Urothelium cell line (cell line): ENCODE measurements at places on chromosomes 12 and 14.

- peak; percentile 29 for DNase-seq
Measured at GRCh38 chr12:44015333-44015941, 179.6 kb downstream of the TMEM117 start.

- no peak for DNase-seq
Measured at GRCh38 chr12:98977186-98977585, 332.1 kb downstream of the APAF1 start.

- no peak for DNase-seq
Measured at GRCh38 chr14:99603471-99604277, at the start of gene CCDC85C. TSS of gene CCDC85C (minus strand) at chr14:99604207. CDS start at chr14:99603959, 248 bp downstream.

- no peak for DNase-seq
Measured at GRCh38 chr12:53684654-53685220, 8.9 kb upstream of the ATP5MC2 start.

- DNase-seq: peak; percentile 38
Measured at GRCh38 chr12:27780612-27781408, 774 bp upstream of the MANSC4 start.

DNA sequence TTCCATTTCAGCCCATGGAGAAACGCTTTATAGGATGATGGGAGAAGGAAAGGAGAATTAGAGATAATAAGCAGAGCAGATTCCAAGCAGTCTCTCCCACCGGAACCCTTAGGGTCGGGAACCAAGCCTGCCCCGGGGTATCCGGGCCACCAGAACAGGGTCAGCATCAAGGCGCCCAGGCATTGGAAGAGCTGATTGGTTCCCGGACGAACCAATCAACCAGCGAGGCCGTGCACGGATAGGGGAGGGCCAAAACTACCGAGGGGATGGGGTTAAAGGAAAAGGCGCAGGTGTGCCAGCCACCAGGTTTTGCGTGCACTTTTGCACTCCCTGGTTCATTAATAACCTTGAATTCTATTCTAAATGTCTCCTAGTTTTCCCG is 1.7 kb downstream of the PPM1H start:
- peak; percentile 10 for DNase-seq

- no peak for DNase-seq
Measured at GRCh38 chr14:89681086-89682018, 264.3 kb upstream of the FOXN3 start.

DNA sequence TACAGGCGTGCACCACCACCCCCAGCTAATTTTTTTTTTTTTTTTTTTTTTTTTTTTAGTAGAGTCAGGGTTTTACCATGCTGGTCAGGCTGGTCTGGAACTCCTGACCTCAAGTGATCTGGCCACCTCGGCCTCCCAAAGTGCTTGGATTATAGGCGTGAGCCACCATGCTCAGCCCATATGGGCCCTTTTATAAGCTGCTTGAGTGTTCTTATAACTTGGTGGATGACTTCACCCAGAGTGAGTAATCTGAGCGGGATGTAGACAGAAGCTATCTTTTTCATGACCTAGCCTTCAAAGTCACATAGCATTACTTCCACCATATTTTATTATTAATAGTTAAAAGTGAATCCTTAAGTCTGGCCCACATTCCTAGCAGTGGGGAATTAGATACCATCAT is 16.4 kb downstream of the BBOF1 start:
- no peak for DNase-seq

GRCh38 chr14:32074887-32075572 is 2.1 kb upstream of the ARHGAP5 start:
- DNase-seq: no peak

- no peak for DNase-seq
Measured at GRCh38 chr12:28413460-28414109, 223.3 kb downstream of the CCDC91 start.

DNA sequence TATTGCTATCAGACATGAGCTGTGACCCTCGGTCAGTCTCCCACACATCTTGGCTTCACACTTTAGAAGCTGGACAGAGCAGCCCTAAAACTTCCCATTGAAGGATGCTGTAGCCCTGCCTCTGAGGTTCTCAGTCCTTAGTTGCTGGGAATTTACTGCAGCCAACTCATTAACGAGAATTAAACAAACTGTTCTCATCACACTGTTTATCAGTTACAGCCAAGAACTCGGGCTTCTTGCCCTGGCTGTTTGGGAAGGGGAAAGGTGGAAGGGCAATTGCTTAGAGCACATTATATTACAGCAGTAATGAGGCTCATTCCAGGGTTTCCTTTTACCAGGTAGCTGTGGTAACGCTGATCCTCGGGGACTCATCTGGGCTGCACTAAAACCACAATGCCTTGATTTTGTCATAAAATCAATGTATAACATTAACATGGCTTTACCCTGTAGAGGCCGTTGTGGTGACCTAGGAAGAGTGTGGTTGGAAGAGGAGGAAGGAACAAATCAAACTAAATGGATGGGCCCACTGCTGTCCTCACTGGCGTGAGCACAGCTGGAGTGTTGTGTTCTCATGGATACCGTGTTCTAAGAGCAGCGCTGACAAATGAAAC is 87.1 kb downstream of the GPR135 start:
- no peak for DNase-seq

DNA sequence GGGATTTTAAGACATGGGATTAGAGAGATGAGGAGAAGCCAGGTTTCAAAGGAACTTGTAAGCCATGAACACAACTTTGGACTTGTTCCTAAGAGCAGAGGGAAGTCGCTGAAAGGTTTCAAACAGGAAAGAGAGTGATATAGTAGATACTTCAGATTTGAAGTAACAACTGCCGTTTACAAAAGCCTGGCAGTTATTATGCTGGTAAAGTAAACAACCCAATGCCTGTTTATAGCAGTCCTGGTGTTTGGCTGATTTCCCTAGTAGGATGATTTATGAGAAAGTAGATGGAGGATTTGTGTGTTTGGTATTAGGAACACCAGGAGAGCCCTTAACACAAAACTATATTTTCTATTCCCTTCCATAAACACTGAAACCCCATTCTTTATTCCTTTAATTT is 285.7 kb downstream of the RMST start:
- no peak for DNase-seq

GRCh38 chr14:64971491-64971942 is 619 bp downstream of the RAB15 start:
- no peak for DNase-seq

GRCh38 chr12:118694128-118694775 is 287.1 kb upstream of the SRRM4 start:
- DNase-seq: no peak

DNA sequence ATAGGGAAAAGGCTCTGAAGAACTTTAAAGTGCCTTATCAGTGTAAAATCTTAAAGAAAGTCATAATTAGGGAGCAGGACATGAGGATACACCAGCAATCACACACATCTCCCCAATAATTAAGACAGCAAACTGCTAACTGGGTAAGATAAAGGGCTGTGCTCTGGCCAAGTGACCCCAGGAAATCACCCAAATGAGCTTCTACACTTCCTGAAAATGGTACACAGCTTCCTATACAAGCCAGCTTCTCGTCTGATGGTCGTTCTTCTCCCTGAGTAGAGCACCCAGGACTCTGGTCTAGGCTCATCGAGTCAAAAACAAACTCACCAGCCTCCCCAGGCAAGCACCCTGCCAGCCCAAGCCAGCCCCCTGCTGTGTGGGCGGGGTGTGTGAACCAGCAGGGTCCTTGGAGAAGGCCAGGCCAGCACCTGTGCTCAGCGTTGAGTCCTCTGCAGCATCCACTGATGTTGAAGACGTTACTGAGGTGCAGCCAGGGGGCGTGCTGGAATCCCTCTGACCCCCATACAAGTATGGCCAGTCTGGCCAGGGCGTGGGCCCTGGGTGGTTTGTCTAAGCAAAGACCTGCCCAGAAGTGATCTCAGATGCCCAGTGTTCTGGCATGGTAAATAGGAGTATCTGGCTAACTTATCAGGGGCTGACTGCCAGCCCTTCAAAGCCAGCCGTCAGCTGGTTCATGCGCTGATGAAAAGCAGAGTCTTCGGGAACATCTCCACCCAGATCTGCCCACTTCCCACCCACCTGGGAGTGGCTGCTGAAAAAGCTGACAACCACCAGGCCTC is 41.4 kb downstream of the ACTN1 start:
- DNase-seq: no peak

GRCh38 chr12:89309440-89309802 is 42.9 kb downstream of the DUSP6 start:
- peak; percentile 3 for DNase-seq

- DNase-seq: peak; percentile 95
Measured at GRCh38 chr14:20986811-20987210, 3.0 kb upstream of the METTL17 start.

DNA sequence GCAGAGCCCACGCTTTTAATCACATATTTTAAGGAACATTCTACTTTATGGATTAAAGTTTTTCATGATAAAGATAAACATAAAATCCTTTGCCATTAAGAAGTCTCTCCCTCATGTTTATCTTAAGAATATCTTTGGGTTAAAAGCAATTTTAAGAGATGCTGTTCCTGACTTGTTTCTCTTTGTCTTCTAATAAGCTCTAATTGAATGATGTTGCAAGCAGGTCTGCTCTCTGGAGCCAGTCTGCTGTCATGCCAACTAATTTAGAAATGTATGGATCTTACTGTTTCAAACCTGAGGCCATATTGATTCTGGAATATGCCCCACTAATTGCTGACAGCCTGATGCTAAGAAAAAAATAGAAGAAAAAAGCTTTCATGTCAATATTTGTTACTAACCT is 173.6 kb downstream of the TTC8 start:
- no peak for DNase-seq

DNA sequence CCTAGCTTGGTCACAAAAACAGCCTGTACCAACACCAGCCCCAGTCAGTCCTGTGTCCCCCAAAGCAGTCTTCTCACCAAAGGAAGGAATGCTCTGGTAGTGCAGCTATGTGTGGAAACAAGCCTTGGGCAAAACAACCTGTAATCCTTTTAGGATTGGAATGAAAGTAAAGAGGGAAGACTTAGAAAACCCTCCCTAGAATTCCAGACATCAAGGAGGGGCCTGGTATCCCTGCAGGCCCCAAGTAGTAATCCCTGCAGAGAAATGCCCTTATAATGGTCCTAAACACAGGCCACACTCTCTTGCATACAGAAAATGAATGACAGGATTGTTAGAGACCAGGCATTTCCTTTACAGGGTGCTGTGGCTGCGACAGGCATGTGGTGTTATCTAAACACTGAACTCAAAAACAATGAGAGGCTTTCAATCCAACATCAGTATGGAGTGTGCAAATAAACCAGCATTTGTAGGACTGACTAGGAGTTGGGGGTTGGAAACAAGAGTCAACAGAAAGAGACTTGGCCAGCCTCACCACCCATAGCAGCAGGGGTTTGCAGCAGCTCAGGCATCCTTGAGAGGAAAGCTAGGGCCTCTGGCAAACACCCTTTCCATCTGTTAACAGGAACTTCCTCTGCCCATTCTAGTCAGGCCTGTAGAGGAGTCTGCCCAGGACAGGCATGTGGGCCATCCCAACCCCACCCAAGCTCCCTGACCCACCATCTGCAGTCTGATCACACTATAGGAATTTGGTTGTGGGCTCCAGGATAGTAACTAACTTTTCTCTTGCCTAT is 59.1 kb downstream of the DCAF5 start:
- DNase-seq: peak; percentile 55

GRCh38 chr12:52090291-52090690 is 10.8 kb downstream of the SMIM41 start:
- no peak for DNase-seq

DNA sequence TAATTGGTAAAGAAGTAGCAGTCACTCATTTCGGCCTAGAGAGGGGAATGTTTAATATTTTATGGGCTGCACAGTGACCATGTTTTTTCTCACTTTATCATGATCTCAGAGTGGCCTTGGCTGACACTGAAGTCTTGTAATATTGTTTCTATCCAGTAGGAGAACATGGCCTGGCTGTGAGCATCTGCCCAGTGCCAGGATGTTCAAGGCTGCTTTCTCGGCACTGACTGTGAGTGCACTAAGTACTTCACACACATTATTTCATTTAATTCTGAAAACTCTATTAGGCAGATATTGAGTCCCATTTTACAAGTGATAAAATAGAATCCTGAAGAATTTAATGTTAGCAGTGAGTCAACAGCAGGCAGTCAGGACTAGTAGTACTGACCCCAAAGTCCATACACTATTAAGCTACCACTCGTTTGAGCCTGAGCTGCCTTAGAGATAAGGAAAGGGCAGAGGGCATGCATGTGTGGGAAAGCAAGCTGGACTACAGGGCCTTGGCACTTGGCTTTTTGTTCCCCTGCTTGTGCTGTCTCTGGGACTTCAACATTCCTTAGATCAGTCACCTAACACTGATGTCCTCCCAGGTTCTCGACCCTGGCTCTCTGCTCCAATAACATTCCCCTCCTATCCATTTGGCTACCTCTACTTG is 42.2 kb upstream of the APPL2 start:
- no peak for DNase-seq

DNA sequence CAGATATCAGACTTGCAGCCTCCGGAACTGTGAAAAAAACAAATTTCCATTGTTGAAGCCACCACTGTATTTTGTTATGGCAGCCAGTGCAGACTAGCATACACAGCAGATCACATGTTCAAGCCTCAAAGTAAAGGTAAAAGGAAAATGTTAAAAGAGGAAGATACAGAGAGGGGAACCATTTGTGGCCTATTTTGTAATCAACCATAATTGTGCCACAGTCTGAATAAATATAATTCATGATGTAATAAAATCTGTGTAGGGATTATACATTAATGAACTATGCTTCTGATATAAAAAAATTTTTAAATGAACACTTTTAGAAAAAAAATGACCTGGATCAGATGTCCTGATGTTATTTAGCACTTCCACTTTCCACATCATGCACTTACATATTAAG is 79.6 kb downstream of the SLC16A7 start:
- DNase-seq: no peak

DNA sequence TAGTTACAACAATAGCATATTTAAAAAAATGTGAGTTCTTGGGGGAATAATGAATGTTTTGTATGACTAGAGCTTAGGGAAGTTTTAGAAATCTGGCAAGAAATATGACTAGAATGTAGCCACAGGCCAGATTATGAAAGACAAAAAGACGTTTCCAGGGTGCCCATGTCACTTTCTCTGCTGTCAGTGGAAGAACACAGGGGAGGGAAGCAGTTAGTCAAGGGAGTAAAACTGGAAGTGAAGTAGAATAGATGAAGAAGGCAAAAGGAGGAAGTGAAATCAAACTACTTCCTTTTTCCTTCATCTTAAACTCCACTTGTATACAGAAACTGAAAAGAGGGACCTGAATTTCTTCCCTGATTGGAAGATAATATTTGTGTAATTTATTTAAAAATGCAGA is 81.2 kb upstream of the ATP2B1 start:
- no peak for DNase-seq

- no peak for DNase-seq
Measured at GRCh38 chr12:122523280-122523679, 3.5 kb downstream of the RSRC2 start.

- DNase-seq: no peak
Measured at GRCh38 chr14:71341156-71341555, 433.9 kb downstream of the PCNX1 start.
